ENCODE measurements at places on chromosomes 5 and 9.
A peak's percentile ranks its signal among the peaks of the same experiment; 100 is the strongest.

GRCh38 chr5:102794677-102795331 lies 39.7 kb downstream of the PAM start:
- DNase-seq, result no peak

DNA sequence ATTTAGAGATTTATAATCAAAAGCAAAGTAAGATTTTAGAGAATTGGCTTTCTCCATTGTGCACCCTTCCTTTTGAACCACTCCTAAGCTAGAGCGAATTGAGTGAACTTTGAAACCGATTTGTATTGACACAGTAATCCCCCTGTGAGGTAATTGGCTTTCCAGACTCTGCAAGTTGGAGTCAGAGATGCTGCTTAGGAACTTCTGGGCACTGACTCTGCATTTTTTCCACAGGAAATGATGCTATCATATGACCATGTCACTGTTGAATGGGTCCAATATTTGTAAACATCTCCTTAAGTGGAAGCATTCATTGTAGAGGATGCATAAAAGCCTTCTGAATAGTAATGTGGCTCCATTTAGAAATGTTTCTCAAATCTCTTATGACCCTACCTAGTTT lies 394.4 kb upstream of the ZNF608 start:
- DNase-seq, result no peak

GRCh38 chr5:88536146-88536545 lies 267.5 kb upstream of the TMEM161B start:
- no peak for DNase-seq

GRCh38 chr9:18022642-18023041 lies 443.8 kb downstream of the SH3GL2 start:
- no peak for DNase-seq

GRCh38 chr5:68777135-68777534 lies 316.7 kb upstream of the SLC30A5 start:
- DNase-seq, result no peak

GRCh38 chr9:27589462-27589861 lies 16.2 kb upstream of the C9orf72 start:
- DNase-seq, result no peak

GRCh38 chr5:111762895-111763294 lies 5.9 kb upstream of the NREP start:
- no peak for DNase-seq

DNA sequence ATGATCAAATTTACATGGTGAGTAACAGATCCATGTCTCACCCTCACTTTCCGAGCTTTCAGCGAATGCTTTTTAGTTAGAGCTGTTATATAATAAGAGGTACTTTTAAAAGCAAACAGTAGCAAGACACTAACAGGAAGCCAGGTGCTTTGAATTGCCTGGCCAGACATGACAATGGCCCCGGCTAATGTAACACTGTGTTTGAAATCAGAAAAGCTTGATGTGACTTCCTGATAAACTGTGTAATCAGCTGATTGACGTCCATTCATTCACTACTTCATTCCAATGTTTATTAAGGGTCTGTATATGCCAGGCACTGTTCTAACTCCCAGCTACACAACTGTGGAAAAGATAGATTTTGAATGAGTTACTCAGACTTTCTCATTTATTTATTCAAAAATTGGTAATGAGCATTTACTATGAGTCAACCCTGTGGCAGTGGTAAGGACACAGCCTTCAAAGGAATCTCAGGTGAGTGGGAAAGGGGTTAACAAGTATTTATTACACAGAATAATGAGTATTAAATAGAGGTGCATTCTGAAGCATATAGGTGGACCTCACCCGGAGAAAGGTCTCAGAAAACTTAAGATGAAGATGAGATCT lies 26.6 kb downstream of the DPYSL3 start:
- no peak for DNase-seq

DNA sequence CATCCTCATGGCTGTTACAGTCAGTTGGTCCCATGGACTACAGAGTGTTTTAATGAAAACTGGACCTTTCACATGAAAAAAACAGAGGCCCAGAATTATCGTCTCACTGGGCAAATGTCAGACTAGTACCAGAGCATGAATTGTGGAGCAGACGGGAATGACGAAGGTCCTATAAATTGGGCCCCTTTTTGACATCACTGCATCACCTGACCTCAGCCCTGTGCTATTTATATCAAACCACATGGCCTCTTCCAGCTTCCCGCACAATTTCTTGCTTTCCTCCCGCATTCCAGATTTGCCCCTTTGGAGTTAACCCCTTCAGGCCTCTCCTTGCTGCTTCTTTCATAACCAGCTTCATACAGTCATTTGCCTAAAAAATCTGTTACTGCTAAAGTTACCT lies 301.7 kb downstream of the ATPSCKMT start:
- no peak for DNase-seq

GRCh38 chr5:142615948-142616347 lies 69.9 kb downstream of the FGF1 start:
- no peak for DNase-seq

DNA sequence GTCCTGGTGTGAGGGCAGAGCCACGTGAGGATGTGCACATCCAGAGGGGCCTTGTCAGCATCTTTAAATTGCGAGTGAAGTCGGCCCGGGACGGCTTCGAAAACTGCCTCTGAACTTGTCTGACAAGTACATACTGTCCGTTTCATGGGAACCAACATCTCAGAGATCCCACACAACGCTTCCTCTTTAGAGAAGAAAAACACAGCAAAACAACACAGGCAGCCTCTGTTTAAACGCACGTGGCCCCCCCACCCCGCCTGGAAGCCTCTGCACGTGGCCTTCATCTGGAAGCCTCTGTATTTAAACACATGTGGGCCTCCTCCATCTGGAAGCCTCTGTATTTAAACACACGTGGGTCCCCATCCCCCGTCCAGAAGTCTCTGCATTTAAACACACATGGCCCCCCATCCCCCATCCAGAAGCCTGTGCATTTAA lies 29.2 kb downstream of the CEP72 start:
- no peak for DNase-seq

- DNase-seq, result no peak
Observed at GRCh38 chr5:116372931-116373597, 201.6 kb downstream of the SEMA6A start.

- no peak for DNase-seq
Observed at GRCh38 chr5:140303966-140304365, 1.1 kb upstream of the PFDN1 start.

DNA sequence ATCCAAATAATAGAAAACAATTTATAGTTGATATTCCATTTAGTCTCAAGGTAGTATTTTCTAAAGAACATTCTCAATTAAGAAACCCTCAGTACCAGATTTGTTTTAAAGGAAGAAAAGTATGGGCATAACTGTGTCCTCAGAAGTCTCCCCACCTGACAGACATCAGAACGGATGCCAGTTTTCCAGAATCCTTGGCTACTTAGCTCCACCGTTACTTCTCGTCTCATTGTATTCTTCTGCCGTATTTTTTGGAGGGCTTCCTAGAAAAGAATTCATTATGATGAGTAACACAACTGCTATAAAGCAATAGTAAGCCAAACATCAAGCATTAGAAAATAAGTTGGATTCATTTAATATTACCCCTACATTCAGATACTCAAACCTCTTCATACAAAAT lies 67.8 kb downstream of the DROSHA start:
- DNase-seq, result no peak

- peak; percentile 53 for DNase-seq
Observed at GRCh38 chr9:89605465-89606048, 745 bp downstream of the GADD45G start.

All from stimulated activated CD4-positive, alpha-beta T cell treated with anti-CD3 and anti-CD28 coated beads, Interleukin-1b, Interleukin-23, amount 100 ng/mL, for 4 hours (primary cell).